ENCODE measurements at places on chromosomes 7 and 10.
A peak's percentile ranks its signal among the peaks of the same experiment; 100 is the strongest.

- no peak for DNase-seq
Observed at GRCh38 chr7:143396182-143396581, 12.5 kb downstream of the EPHA1 start.

- DNase-seq, result no peak
Observed at GRCh38 chr7:7203813-7204575, 21.6 kb downstream of the C1GALT1 start.

GRCh38 chr10:93465806-93466675 lies 16.1 kb downstream of the MYOF start:
- DNase-seq, result peak; percentile 99

- DNase-seq, result peak; percentile 64
Observed at GRCh38 chr7:152354061-152354460, 81.7 kb downstream of the KMT2C start.

GRCh38 chr10:21060626-21061025 lies 163.5 kb upstream of the NEBL start:
- DNase-seq, result no peak
